ENCODE measurements at places on chromosomes 3 and 15.

GRCh38 chr15:29331669-29332068 lies 62.0 kb upstream of the NSMCE3 start:
- no peak for DNase-seq

GRCh38 chr3:123150449-123151215 lies 51.1 kb upstream of the SEC22A start:
- DNase-seq = no peak

DNA sequence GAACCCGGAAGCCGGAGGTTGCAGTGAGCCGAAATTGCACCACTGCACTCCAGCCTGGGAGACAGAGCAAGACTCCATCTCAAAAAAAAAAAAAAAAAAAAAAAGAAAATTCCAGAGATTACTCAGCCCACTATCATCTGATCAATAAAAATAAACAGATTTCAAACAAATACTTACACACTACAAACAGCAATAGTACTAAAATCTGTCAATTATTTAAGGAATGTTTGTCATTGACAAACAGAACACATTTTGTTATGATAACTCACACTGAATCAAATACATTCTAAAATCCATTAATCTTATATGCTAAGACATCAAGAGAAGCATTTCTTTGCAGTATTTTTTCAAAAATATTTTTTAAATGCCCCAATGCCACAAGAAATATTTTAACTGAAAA lies 7.6 kb downstream of the MYO9A start:
- no peak for DNase-seq

GRCh38 chr15:100715571-100716455 lies 113.4 kb downstream of the ASB7 start:
- DNase-seq = no peak

GRCh38 chr3:190886945-190887344 lies 24.5 kb upstream of the GMNC start:
- no peak for DNase-seq

DNA sequence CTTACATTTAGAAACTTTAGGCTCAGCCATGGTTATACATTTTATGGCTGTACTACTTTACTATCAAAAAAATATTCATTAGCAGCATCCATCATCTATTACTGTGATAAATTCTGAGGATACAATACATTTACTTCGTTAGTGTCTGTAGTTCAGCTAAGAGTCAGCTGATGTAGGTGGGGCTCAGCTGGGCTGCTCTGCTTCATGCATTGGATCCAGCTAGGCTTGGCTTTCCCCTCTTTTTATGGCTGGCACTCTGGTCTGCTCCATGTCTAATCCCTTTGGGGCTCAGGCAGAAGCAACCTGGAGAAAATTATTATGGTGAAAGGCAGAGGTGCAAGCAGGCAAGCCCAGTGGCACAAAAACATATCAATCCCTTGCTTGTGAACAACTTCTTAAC lies 930.1 kb upstream of the NR2F2 start:
- no peak for DNase-seq

GRCh38 chr3:882533-882932 lies 210.3 kb upstream of the CNTN6 start:
- DNase-seq = no peak

DNA sequence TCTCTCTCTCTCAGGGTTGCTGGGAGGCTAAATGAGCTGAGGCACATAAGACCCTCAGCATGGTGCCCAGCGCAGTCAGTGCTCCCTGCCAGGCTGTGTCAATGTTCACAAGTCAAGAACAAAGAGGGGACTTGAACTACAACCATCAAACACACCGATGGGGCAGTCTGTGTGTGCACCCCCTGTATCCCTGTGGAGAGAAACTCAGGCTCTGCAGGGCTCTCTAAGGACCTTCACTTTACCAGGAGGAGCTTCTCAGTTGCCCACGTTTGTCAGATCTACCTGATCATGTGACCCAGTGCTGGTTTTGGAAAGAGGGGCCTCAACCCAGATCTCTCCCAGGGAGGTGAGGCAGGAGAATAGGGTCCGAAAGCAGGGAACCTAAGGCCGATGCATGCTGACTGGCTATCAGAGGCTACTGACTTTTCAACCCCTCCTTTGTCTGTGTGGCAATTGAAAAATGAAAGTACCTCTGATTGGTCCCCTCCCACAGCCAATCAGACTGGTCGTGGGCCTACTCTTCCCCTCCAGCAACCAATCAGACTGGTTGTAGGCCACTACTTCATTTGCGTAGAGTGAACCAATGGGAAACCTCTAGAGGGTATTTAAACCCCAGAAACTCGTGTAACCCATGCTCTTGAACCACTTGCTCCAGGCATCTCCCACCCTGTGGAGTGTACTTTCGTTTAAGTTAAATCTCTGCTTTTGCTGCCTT lies 34.0 kb downstream of the RHCG start:
- no peak for DNase-seq

GRCh38 chr3:147589016-147589415 lies 179.9 kb downstream of the ZIC1 start:
- DNase-seq = no peak

GRCh38 chr3:111012388-111013248 lies 59.0 kb upstream of the NECTIN3 start:
- no peak for DNase-seq

- DNase-seq = no peak
These were observed 287.0 kb upstream of the TMC3 start for GRCh38 chr15:81660976-81661375.

DNA sequence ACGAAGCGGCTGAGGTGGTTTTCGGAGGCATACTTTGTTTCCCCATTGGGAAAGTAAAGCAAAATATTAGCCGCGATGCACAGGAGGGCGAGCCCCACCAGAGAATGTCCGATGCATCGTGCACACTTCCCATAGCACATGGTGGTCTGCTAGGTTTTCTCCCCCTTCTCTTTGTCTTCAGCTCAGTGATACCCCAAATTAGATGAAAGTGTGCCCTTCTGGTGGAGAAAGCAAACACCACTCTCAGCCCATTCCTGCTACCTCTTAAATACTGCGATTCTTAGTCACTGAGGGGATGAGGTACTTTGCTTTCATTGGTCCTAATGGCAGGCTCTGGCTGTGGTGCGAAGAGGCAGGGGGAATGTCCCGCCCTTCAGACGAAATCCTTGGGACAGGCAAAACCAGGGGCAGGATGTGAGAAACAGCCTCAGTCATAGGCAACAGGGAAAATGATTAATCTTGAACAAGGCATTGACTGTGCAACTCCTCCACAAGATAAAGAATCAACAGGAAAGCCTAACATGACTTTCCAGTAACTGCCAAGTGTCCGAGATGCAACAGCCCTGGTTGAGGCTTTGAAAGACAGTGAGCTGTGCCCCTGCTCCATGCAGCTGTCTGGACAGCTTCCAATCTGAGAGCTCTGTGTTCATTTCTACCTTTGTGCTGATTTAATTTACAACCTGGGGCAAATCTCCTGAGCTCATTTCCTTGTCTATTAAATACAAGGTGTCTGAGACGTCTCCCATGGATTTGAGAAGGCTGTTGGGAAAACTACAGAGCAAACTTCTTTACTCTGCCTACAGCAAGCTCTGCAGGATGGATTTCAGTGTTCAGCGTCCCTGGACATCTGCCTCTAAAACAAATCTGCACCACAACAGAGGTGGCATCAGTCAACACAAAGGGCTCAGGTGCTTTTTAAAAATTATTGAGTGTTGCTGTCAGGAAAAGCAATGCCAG lies at the start of gene TM4SF1:
TM4SF1 (minus strand) TSS at position 242 of the 957 bp plus-strand sequence; CDS start at position 140, 102 bp downstream.
- DNase-seq = no peak

GRCh38 chr3:135007607-135008006 lies 212.5 kb downstream of the EPHB1 start:
- DNase-seq = no peak

- no peak for DNase-seq
These were observed 47.4 kb upstream of the APEH start for GRCh38 chr3:49626796-49627195.

GRCh38 chr3:11794927-11795326 lies 51.8 kb downstream of the TAMM41 start:
- DNase-seq = no peak

GRCh38 chr3:71186801-71187200 lies 396.7 kb downstream of the FOXP1 start:
- no peak for DNase-seq

DNA sequence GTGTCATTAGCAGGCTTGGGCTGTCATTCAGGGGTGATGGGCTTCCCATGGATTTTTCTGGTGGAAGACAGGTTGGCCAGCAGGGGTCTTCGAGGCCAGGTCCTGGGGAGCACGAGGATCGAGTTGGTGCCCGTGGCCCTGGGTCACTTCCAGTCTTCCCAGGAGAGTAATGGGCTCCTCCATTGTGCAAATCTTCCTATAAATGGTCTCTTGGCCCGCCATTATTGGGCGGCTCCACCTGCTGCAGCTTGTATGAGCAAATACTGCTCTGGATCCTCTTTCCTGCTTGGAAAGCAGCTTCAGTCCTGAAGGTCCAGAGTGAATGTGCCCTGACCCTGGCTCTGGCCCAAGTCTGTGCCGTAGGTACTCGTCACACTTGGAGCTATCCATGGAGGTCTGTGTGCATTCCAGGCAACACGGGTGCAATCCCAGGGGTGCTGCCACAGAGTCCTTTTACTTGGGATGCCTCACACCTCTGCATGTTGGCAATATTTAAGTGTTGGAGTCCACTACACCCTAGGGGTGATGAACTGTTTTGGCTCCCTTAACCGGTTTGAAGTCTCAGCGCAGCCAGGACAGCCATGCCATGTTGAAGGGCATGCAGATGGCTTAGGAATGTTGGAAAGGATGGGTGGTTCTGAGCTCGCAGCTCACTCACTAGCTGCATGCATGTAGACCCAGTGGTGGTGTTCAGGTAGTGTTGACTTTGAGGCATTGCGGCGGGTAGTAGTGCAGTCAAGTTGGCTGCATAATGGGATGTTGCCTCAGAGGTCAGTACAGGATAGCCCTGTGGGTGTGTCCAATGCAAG lies 97.6 kb downstream of the SNRPN start:
- DNase-seq = no peak

- DNase-seq = no peak
These were observed 136.1 kb downstream of the OPA1 start for GRCh38 chr3:193729088-193729465.

- DNase-seq = no peak
These were observed 121.4 kb downstream of the FBLN2 start for GRCh38 chr3:13670292-13670691.

- no peak for DNase-seq
These were observed 20.4 kb upstream of the NFKBIZ start for GRCh38 chr3:101828691-101829436.

DNA sequence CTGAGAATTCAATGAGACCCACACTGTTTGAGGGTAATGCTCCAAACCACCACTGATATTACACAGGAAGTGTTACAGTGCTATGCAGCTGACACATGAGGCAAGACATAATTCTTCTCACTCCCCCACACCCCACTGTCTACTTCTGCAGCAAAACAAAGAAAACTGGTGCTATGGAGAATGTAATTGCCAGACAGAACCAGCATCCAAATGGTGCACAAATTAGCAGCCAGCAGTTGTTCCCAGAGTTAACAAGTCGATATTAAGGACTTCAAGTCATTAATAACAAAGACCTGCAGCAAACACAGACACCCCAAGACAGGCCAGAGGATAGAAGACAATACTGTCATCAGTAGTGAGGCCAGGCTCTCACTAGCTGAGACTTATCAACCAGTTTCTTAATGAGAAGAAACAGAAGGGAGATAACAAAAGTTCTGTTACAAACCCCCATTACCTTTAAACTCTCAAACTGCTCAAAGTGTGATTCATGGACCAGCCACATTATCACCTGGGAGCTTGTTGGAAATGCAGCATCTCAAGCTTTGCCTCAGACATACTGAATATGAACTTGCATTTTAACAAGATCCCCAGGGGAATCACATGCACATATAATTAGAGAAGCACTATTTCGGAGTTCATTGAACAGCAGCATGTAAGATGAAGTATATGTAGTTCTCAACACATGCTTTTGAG lies 58.7 kb upstream of the FNDC3B start:
- no peak for DNase-seq

DNA sequence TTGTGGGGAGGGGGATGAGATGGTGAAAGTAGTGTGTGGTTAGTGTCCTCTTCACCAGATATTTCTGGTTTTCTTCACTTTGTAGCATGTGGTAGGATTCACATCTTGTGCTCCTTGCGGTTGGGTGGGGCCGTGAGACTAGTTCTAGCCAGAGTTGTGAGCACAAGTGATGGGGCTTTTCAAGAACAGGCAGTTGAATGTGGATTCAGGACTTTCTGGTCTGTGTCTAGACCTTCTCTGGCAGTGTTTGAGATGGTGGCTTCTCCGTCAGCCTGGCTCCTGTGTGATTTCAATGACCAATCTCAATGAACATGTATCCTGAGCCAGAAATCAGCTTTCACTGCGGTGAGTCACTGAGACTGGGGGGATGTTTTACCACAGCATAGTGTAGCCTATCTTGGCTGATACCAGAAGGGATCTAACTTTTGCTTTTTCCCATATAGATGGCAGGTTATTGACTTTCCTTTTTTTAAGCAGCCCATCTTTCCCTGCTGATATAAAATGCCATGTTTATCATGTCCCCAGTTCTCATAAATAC lies 82.6 kb downstream of the RPLP1 start:
- no peak for DNase-seq

DNA sequence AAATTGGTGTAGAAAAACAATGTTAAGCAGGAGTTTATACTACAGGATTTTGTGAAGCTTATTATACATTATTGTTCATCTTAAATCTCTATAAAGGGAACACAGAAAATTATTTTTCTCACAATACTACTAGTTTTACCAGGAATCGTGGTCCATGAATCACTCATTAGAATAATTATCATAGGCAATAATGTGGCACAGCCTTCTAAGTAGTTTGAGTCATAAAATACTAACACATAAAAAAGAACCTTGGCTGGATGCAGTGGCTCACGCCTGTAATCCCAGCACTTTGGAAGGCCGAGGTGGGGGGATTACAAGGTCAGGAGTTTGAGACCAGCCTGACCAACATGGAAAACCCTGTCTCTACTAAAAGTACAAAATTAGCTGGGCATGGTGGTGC lies 393.1 kb upstream of the ZNF717 start:
- no peak for DNase-seq

- DNase-seq = no peak
These were observed 828.5 kb upstream of the NECTIN3 start for GRCh38 chr3:110243081-110243480.

Measured in stimulated activated CD4-positive, alpha-beta T cell treated with anti-CD3 and anti-CD28 coated beads, Interleukin-1b, Interleukin-23, amount 100 ng/mL, for 1 hour (primary cell).